Stimulated activated CD8-positive, alpha-beta memory T cell treated with anti-CD3 and anti-CD28 coated beads, Interleukin-2, amount 100 ng/mL, for 48 hours (primary cell): ENCODE measurements at places on chromosomes 11 and 22.

- DNase-seq: no peak
Observed at GRCh38 chr22:30212996-30213441, 33.5 kb downstream of the LIF start.

DNA sequence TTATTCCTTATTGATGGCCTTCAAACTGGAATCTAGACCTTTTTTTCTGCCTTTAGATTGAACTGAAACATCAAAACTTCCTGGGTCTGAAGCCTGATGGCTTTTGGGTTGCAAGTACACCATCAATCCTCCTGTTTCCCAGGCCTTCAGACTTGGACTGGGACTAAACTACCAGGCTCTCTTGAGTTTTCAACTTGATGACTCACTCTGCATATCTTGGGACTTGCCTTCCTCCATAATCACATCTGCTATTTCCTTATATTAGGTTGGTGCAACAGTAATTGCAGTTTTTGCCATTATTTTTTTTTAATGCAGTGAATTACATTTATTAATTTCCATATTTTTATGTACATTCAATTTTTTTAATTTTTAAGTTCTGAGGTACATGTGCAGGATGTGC is 7.0 kb downstream of the OR51B5 start:
- no peak for DNase-seq

- DNase-seq: no peak
Observed at GRCh38 chr11:35242412-35243242, 103.7 kb downstream of the CD44 start.

- DNase-seq: no peak
Observed at GRCh38 chr11:80841675-80842074, 1400.8 kb upstream of the TENM4 start.

DNA sequence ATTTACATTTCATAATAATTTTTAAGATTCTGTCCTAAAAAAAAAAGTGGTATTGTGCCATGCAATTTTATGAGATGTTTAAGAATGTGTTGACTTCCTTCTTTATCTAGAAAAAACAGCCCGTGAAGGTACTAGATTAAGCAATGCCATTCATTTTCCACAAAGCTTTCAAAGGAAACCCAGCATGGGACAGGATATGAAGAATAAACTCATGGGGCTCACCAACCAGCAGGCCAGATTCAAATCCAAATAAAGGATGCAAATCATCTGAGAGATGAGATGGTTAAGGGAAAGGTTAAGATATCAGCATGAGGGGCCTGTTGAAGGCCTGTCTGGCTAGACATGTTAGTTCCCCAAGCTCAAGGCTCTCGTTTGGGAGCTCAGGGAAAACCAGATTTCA is 199.1 kb downstream of the SWAP70 start:
- no peak for DNase-seq

DNA sequence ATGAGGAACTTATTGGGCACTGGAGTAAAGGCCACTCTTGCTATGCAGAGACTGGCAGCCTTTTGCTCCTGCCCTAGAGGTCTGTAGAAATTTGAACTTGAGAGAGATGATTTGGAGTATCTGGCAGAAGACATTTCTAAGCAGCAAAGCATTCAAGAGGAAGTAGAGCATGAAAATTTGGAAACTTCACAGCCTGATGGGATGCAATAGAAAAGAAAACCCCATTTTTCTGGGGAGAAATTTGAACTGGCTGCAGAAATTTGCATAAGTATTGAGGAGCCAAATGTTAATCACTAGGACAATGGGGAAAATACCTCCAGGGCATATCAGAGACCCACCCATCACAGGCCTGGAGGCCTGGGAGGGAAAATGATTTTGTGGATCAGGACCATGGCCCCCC is 29.9 kb upstream of the CD44 start:
- DNase-seq: no peak

- no peak for DNase-seq
Observed at GRCh38 chr11:94926698-94927237, 46.6 kb downstream of the CWC15 start.

DNA sequence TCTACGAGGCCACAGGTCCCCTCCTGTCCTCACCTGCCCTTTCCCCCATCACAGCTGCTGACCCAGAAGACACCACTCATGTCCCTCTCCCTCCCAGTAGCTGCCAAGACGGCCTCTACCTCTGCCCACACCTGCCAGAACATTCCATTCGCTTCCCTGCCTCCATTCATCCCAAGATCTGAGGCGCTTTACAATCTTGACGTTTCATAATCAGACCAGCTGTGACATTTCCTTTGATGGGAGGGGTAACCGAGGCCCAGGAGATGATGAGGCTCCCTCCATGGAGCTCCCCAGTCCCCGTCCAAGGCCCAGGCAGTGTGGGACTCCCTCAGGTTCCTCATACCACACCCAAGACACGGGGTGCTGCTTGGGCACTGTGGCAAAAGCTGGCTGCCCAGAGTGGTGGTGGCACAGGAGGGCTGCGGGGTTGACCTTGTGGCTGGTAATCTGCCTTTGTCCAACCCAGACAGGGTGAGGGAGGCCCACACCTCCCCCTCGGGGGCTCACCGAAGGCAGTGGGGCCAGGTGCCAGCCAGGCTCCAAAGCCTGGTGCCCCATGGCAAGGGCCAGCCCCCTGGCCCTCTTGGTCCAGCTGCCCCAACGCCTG is 17.3 kb downstream of the PHLDA2 start:
- DNase-seq: no peak

- no peak for DNase-seq
Observed at GRCh38 chr11:92880381-92880780, 89.1 kb upstream of the MTNR1B start.
